Activated effector memory CD4-positive, alpha-beta T cell treated with Interleukin-2 at 50 U/mL for 16 hours (primary cell): ENCODE measurements at places on chromosomes 7 and 10.
A peak's percentile ranks its signal among the peaks of the same experiment; 100 is the strongest.

DNA sequence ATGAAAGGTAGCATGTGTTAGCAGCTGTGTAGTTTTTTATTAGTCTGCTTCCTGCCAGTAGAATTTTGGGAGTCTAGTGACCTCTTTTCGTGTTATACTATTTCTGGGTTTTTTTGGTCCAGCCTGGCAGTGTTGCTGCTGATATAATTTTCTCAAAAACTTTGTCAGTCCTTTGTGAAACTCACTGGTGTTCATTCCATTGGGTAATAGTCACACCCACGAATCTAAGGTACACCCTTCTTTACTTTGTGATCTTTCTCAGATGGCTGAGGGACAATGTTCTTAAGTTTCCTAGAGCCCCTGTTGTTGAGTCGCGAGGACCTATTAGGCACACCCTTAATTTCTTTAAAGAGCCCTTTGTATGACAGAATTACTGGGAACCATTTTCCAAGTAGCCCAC is 52.3 kb downstream of the TPST1 start:
- no peak for DNase-seq

DNA sequence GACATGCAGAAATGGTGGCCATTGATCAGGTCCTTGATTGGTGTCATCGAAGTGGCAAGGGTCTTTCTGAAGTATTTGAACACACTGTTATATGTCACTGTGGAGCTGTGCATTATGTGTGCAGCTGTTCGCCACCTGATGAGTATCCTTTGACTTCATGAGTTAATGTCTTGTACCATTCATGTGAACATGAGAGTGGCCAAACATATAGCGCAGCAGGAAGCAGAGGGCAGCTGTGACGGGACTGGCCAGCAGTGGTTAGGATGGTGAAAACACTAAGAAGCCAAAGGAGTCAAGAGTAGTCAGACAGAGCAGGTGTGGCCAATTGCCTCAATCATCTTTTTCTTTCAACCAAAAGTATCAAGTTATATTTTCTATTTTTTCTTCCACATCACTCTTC is 167.4 kb downstream of the IMMP2L start:
- DNase-seq, result no peak

GRCh38 chr7:45703911-45704682 is 129.9 kb downstream of the ADCY1 start:
- DNase-seq, result no peak

- DNase-seq, result no peak
Observed at GRCh38 chr7:68433462-68434070, 1164.7 kb upstream of the AUTS2 start.

DNA sequence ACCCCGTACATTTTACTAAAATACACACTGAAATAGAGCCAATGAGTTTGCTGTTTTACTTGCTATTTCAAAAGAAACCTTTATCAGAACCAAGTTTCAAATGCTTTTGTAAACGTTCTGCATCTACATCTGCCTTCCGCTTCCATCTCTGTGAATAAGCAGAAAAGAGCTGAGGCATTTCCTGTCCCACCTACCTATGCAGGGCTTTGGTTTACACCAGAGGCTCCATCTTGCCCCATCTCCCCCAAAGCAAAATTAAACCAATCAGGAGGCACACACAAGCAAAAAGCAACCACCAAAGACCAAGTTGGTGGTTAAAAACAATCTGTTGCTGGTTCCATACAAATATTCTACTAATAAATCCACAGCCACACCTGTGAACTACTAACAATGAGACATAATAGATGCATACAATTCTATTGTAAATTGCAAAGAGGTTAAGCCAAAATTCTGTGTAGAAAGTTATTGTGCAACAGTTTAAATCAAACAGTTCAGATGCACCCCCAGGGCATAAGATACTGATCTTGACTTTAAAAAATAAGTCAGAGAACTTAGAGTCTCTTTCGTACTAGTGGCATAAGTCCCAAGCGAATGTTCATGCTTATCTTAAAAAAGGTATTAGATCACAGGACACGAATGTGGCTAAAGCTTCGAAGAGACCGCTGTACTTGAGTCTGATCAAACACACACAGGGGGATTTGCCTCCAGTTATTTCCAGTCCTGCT is 83.9 kb downstream of the FGFR2 start:
- no peak for DNase-seq

- no peak for DNase-seq
Observed at GRCh38 chr7:38190011-38190410, 12.0 kb downstream of the STARD3NL start.

GRCh38 chr10:103895411-103896186 is 22.4 kb downstream of the STN1 start:
- DNase-seq, result no peak

DNA sequence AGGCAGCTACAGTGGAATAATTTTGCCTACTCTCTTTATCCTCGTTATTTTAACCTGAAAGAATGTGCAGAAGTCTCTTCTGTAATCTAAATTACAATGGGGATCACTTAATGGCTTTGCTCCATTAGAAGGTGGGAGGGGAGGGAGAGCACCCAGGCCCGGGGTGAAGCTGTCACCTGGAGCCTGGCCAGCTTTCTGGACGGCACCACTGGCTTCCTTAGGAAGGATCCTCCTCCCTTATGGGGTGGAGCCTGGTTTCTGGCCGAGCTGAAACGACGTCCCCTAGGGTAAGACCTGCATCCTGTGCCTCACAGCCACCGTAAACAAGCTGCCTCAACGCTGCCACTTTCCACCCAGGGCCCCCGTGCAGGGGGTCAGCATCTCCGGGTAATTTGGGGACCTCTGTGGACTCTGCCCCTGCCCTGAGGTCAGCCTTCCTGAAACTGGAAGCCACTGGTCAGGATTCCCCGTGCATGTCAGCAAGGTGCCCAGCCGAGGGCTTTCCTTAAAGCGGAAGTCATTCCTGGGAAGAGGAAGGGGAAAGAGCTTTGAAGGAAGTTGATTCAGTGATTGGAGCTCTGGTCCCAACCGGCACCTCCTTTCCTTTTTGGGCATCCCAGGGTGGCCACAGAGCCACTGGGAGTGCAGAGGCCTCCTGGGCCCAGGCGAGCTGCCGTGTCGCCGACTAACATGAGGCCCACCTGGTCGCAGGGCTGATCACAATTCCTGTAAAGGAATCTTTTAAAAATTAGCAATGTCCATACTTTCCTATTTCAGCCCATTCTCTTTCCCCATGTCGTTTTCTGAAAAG is 569.1 kb downstream of the DNAJB6 start:
- DNase-seq, result no peak

DNA sequence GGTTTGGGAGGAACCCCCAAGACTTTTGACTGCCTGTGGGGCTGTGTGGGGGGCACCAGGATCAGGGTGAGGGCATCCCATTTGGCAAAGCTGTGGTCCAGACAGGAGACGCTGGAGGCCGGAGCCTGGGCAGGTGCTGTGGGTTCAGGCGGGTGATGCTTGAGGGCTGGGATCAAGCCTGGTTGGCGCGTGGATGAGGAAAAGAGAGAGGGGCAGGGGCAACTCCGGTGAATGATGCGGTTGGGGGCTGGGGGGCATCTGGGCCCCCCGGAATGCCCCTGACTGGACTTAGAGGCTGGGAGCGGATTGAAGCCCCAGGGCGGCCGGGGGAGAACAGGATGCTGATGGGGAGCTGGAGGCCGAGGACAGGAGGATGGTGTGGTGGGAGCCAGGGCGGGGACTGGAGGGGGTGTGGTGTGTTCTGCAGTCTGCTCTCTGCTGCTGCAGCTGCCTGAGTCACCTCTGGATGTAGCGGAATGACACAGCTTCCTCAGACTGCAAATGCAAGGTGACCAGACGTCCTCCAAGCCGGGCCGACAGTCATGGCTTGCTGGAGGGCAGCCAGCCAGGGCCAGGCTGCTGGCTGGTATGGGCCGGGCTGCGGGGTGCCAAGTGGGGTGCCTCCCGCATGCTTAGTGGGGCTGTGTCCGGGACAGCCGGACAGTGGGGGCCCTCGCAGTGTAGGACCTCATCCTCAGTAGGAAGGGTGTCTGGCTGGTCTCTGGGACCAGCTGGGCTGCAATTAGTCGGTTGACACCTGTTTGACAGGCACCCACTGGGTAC is 3.2 kb downstream of the MAFK start:
- no peak for DNase-seq

- DNase-seq, result no peak
Observed at GRCh38 chr7:54841772-54842697, 83.0 kb upstream of the SEC61G start.

DNA sequence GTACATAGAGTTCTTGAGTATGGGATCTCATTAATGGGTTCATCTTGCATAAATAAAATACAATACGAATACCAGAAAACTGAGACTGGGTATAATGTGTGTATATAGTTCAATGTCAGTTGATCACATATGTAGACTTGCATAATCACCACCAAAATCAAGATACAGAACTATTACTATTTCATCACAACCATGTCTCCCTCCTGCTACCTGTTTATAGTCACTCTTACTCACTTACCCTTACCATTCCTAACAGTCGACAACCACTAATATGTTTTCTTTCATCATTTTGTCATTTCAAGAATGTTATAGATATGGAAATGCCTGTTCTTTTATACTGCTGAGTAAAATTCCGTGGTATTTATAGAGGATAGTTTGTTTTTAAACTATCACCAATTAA is 416.1 kb upstream of the CNTNAP2 start:
- no peak for DNase-seq

DNA sequence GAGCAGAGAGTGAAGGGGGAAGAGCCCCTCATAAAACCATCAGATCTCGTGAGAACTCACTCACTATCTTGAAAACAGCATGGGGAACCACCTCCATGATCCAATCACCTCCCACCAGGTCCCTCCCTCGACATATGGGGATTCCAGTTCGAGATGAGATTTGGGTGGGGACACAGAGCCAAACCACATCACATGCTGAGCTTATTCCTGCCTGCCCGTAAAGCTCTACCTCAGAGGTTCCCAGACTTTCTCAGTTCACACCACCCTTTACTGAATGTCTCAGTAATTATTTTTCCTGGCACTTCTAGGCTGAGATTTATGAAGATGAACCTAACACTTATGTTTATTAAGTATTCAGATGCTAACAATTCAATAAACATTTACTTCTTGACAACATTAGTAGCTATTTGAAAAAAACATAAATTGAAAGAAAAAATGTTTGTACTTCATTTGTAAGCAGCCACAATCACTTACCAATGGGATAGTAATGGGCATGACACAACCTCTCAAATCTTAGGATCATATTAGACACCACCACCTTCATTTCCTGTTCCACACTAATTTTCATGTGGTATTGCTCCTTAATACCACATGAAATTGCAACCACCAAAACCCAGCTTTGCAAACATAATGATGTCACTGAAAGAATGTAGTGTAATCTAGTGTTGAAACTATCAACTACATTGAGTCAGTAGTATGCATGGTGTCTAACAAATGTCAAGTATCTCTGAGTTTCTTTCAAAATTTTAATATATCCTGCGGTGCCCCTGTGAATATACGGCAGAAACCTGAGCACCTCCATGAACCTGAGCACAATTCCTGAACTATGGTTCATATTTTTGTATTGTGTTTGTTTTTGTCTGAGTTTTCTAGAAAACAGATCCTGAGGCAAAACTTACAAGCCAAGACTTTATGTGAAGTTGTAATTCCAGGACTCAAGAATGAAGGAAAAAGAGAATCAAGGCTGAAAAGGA is 4.5 kb upstream of the DGKI start:
- no peak for DNase-seq

DNA sequence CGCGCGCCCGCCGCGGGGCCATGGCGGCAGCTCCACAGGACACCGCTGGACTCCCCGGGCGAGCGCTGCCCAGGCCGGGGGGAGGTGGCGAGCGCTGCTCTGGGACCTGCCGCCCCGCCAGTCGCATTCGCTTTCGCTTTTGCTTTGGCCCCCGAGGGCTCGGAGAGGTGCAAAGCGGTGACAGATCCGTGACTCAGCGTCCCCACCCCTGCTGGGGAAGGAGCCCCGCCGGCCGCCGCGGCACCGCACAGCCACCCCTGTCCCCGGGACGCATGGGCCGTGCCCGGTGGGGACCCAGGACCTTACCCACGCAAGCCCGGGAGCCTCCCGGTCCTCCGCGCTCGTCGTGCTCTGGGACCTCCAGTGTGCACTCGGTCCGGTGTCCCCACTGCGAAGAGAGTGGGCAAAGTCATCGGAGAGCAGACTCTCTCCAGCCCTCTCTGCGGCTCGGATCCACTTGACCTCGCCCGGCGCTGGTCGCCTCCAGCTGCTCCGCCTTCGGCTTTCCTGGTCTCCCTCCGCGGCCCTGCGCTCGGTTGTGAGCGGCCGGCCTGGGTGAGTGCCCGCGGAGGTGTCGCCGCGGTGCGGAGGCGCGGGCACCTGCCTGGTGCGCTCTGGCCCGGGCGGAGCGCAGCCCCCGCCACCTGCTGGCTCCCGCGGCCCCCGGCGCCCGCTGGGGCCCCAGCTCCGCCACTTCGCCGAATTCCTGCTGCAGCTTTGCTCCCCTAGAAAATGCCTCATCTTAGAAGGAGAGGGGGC is at the start of gene IL15RA:
TSS of gene IL15RA (minus strand) at position 73 of the 759 bp plus-strand sequence. CDS start at position 22, 51 bp downstream.
- DNase-seq, result peak; percentile 77

GRCh38 chr7:105742787-105743186 is 133.6 kb downstream of the ATXN7L1 start:
- no peak for DNase-seq

DNA sequence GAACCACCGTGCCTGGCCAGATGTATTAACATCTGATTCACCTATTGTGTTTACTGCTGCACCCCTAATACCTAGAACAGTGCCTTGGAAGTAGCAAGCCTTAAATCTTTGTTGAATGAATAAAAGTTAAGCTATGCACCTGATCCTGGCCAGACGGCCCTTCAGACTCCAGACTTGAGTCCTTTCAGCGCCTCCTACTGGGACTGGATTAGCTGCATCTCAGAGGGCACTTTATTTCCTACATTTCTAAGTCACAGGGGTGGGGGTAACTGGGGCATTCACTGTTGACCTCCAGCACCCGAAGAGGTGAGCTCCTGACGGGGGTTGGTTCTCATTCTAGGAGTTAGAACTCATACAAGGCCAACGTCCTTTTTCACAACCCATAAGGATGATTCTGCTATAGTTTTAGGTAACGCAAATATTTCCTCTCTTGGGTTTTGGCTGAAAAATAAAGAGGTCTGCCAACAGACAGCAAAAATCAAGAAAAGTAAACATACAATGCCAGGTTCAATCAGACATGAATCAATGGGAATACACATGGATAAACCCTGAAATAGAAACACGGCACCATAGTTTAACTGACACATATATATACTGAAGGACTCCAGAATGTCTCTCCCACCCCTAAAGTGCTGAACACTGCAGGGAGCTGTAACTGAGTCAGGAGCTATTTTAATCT is 48.0 kb upstream of the DLG5 start:
- DNase-seq, result no peak

DNA sequence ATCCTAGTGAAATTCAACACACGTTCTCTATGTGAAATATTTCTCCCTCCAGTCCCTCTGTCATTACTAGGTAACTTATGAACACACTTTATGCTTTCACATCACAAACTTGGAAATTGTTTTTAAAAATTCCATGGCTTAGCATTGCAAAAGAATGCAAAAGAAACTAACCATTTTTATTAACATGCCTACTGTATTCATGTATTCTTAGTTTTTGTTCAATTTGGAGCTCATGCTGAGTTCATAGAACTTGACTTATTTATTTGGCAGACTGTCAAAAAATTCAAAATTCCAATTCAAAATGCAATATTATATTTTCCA is 155.0 kb upstream of the SEMA3C start:
- no peak for DNase-seq

- DNase-seq, result no peak
Observed at GRCh38 chr7:2440608-2441245, 35.5 kb downstream of the GRIFIN start.
